Left lung (tissue), 14 donors: ENCODE measurements at places on chromosomes 7 and 10. TPM values are rescaled to one million over a fixed set of nuclear protein-coding genes. Genes with fewer than 3 reads are reported as not detected.

SP8 gene
- not detected for polyA plus RNA-seq

ADAMTS14 gene
- 4.9 TPM for polyA plus RNA-seq

PLAC9 gene
- 50.2 TPM for polyA plus RNA-seq

HYAL4 gene
- not detected for polyA plus RNA-seq

FAM241B gene
- polyA plus RNA-seq = 6.1 TPM

ADRB1 gene
- 1.9 TPM for polyA plus RNA-seq

MOGAT3 gene
- 0.11 TPM for polyA plus RNA-seq

GET4 gene
- polyA plus RNA-seq = 30.6 TPM

PPP1R17 gene
- not detected for polyA plus RNA-seq

SLC13A1 gene
- 0.20 TPM for polyA plus RNA-seq

GSDME gene
- 11.6 TPM for polyA plus RNA-seq

THSD7A gene
- polyA plus RNA-seq = 15.0 TPM

GRCh38 chr10:121774404-121774803 lies 153.4 kb downstream of the ATE1 start:
- H3K27ac ChIP-seq = peak overlapping the region; percentile 66
- peaks cover 5% of the 10 kb centered on the region for H3K36me3 ChIP-seq
- H3K4me1 ChIP-seq = no peaks in the 10 kb centered on the region
- no peak overlapping the region for H3K4me3 ChIP-seq
- DNase-seq = no peak
- no peaks in the 10 kb centered on the region for H3K27me3 ChIP-seq

DNA sequence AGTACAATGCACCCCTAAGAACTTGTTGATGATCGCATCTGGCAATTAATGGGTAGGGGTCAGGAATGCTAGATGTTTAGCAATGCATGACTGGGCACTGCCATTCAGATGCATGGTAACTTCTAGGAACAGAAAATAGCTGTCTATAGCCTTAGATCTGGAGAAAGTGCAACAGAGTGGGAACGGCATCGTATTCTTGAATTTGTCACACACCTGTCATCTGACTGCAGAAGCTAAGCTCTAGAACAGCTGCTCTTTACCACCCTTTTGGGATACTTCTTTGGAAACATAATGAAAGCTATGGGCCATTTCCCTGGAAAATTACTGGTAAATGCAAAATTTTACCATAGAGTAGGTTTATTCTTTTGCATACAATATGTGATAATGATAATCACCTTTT lies 118.1 kb downstream of the SLC25A13 start:
- no peak for DNase-seq
- no peaks in the 10 kb centered on the region for H3K27me3 ChIP-seq

- no peaks in the 10 kb centered on the region for H3K36me3 ChIP-seq
- H3K27ac ChIP-seq = no peak overlapping the region
- no peak for DNase-seq
- H3K4me1 ChIP-seq = no peaks in the 10 kb centered on the region
- H3K27me3 ChIP-seq = no peaks in the 10 kb centered on the region
- no peak overlapping the region for H3K4me3 ChIP-seq
These were observed 83.3 kb downstream of the VWDE start for GRCh38 chr7:12320241-12320986.

DNA sequence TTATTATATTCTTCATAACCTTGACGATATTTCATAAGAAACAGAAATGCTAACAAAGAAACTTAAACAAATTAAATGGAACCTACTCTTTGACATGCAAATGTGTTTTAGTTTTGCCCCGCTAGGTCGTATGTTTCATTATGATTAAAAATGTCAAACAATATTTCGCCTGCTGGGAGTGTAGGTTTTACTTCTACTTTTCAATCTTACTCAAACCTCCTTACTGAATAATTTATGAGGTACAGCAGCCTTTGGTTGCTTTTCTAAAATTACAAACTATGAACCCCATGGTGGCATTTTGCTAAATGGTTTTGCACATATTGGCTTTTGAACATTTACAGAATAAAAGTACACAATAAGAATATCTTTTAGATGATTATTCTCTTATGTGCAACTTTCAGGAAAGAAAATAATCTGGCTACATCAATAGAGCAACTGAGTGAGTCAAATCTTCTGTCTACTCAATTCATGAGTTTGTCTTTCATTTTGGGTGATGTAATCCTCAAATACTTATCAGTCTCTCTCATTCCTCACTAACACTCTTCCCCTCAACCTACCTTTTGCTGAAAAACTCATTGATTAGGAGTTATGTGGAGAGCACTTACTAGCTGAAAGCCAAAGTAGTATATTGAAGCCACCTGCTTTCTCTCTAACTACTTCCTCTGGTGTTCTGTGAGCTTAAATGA lies 1226.4 kb downstream of the XPNPEP1 start:
- no peak overlapping the region for H3K4me3 ChIP-seq
- DNase-seq = no peak
- no peaks in the 10 kb centered on the region for H3K27me3 ChIP-seq
- H3K36me3 ChIP-seq = no peaks in the 10 kb centered on the region
- no peak overlapping the region for H3K27ac ChIP-seq

GRCh38 chr10:70302292-70302691 lies 18.5 kb upstream of the NPFFR1 start:
- no peak overlapping the region for H3K4me3 ChIP-seq
- DNase-seq = peak; percentile 83
- no peaks in the 10 kb centered on the region for H3K4me1 ChIP-seq
- no peaks in the 10 kb centered on the region for H3K27me3 ChIP-seq
- H3K36me3 ChIP-seq = no peaks in the 10 kb centered on the region
- H3K27ac ChIP-seq = peak overlapping the region; percentile 72

DNA sequence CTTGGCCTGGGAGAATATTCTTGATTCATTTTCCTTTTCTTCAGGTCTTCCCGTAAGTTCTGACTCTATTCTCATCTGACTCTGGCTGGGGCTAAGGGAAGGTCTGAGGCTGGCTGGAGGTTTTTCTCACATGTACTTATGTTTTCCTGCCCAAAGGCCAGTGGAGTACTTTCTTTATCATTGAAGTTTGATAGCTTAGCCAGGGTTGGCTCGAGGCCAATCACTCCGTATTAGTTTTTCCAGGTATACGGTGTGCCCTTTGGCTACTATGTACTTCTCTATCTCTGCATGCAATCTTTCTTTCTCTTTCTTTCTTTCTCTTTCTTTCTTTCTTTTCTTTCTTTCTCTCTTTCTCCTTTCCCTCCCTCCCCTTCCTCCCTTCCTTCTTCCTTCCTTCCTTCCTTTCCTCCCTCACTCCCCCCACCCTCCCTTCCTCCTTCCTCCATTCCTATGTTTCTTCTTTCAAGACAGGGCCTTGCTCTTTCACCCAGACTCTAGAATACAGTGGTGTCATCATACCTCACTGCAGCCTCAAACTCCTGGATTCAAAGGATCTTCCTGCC lies 26.8 kb upstream of the VKORC1L1 start:
- no peaks in the 10 kb centered on the region for H3K27me3 ChIP-seq
- H3K27ac ChIP-seq = no peak overlapping the region
- H3K4me1 ChIP-seq = no peaks in the 10 kb centered on the region
- H3K4me3 ChIP-seq = no peak overlapping the region

DNA sequence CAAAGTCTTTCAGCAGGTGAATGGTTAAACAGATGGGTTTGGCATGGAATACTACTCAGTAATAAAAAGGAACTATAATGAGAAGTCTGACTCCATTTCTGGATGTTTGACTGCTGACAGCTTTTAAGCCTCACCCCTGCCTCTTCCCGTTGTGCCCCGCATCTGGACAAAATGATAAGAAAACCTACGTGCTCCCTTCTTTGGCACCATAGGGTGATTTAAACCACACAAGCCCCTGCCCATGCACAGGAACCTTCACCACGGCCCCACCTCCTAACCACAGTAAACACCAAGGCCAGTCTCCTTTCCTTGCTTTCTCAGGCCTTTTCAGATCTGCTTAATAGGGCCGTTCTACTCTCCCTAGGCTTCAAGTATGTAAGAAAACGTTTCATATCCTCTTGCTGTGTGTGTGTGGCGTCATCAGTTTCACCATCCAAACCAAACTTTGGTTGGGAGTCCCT lies 47.1 kb upstream of the UBN2 start:
- H3K4me3 ChIP-seq = no peak overlapping the region
- DNase-seq = no peak
- no peaks in the 10 kb centered on the region for H3K27me3 ChIP-seq
- H3K4me1 ChIP-seq = no peaks in the 10 kb centered on the region
- H3K36me3 ChIP-seq = no peaks in the 10 kb centered on the region

GRCh38 chr7:37832194-37832593 lies 16.2 kb upstream of the NME8 start:
- H3K4me3 ChIP-seq = no peak overlapping the region
- H3K27ac ChIP-seq = no peak overlapping the region
- H3K36me3 ChIP-seq = no peaks in the 10 kb centered on the region
- H3K4me1 ChIP-seq = peaks cover 12% of the 10 kb centered on the region

DNA sequence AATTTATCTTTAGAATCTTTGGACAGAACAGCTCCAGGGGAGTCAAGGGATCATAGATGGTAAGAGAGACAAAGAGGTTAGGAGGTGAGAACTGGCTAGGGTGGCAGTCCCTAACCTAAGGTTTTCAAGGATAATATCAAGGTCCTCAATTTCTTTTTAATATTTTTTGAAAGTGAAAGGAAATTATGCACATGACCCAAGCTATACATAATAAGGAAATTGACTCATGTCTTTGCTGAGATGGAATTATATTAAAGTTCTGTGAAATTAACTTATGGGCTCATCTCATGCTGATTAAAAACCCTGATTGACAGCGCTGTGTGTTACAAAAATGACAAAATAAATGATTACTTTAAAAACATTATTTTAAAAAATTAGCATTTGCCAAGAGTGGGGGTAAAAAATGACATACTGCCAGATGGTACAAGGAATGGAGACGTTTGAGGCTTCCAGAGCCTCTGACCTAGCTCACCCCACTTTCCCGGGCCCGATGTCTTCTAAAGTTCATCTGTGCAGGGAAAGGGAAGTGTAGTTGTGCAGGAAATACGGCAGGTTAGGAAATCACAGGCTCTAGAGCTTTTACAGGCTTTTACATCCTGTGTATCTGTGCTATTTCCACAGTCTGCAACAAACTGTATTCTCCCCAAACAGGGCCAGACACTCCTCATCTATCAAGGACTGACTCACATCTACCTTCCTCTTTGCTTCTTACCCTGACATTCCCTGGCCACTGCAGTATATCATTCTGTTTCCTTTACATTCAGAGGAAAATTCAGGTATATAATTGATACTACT lies 185.6 kb upstream of the PRSS58 start:
- no peaks in the 10 kb centered on the region for H3K4me1 ChIP-seq
- no peak overlapping the region for H3K27ac ChIP-seq
- no peak overlapping the region for H3K4me3 ChIP-seq

GRCh38 chr7:98283127-98283886 lies 1.8 kb downstream of the BRI3 start:
- H3K27me3 ChIP-seq = no peaks in the 10 kb centered on the region
- no peaks in the 10 kb centered on the region for H3K36me3 ChIP-seq
- H3K27ac ChIP-seq = peak overlapping the region; percentile 97
- peak overlapping the region; percentile 79 for H3K4me3 ChIP-seq
- no peak for DNase-seq

DNA sequence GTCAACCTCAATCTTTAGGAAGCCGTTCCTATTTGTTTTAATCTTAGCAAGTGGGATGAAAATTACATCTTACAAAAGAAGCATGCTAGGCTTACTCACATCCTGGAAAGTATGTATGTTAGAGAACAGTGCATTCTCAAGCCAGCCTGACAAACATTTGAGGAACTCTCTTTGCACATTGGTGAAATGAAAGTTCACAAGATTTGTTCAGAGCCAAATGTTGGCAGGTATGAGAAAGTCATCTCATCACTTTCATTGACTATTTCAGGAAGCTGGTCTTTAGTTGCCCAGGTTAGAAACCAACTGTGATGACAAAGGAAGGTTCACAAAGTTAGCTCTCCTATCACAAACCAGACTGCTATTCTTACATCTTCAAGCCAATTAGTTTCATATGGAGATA lies 57.1 kb downstream of the ABCB1 start:
- H3K27ac ChIP-seq = no peak overlapping the region
- no peaks in the 10 kb centered on the region for H3K4me1 ChIP-seq
- H3K27me3 ChIP-seq = no peaks in the 10 kb centered on the region

DNA sequence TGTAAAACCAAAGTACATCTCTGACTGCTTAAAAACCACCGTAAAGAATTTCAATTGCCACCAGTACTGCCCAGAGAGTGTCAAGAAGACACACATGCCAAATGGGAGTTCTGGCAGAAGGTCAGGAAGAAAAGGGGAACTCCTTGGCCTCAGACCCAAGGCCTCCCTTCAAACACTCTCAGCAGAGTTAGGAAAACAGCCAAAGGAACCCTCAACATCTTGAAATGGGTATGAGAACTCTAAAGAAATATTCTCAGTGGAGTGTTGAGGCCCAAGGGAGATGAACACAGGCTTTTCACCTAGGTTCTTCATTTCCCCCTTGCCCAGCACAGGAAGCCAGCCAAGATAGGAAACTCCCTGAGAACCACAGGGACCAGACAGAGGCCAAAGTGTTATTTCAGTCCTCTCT lies 96.1 kb upstream of the ASAH2 start:
- H3K36me3 ChIP-seq = peaks cover 17% of the 10 kb centered on the region
- no peak for DNase-seq
- peaks cover 12% of the 10 kb centered on the region for H3K4me1 ChIP-seq
- H3K4me3 ChIP-seq = no peak overlapping the region

GRCh38 chr10:21363092-21363730 lies 162.3 kb downstream of the SKIDA1 start:
- H3K36me3 ChIP-seq = no peaks in the 10 kb centered on the region
- no peaks in the 10 kb centered on the region for H3K4me1 ChIP-seq
- peak overlapping the region; percentile 69 for H3K27ac ChIP-seq
- H3K4me3 ChIP-seq = no peak overlapping the region

- H3K4me1 ChIP-seq = no peaks in the 10 kb centered on the region
- no peaks in the 10 kb centered on the region for H3K36me3 ChIP-seq
- H3K4me3 ChIP-seq = no peak overlapping the region
- H3K27ac ChIP-seq = no peak overlapping the region
- H3K27me3 ChIP-seq = no peaks in the 10 kb centered on the region
- peak; percentile 13 for DNase-seq
These were observed 118.1 kb downstream of the ZNF365 start for GRCh38 chr10:62492012-62492869.

- peaks cover 25% of the 10 kb centered on the region for H3K36me3 ChIP-seq
- DNase-seq = no peak
- H3K27ac ChIP-seq = no peak overlapping the region
- H3K4me1 ChIP-seq = peaks cover 4% of the 10 kb centered on the region
- H3K4me3 ChIP-seq = no peak overlapping the region
These were observed 163.4 kb downstream of the RAPGEF5 start for GRCh38 chr7:22193450-22193983.

- H3K4me3 ChIP-seq = no peak overlapping the region
- no peaks in the 10 kb centered on the region for H3K36me3 ChIP-seq
- no peak for DNase-seq
- H3K4me1 ChIP-seq = no peaks in the 10 kb centered on the region
- no peak overlapping the region for H3K27ac ChIP-seq
These were observed 87.6 kb upstream of the LEP start for GRCh38 chr7:128153436-128153835.

- no peak for DNase-seq
- no peak overlapping the region for H3K27ac ChIP-seq
- no peaks in the 10 kb centered on the region for H3K36me3 ChIP-seq
- H3K4me1 ChIP-seq = no peaks in the 10 kb centered on the region
These were observed 47.0 kb upstream of the ELMO1 start for GRCh38 chr7:37495574-37496184.
